ENCODE measurements at places on chromosomes 16 and 17. TPM values are rescaled to one million over a fixed set of nuclear protein-coding genes. Genes with fewer than 3 reads are reported as not detected.

ZNF750 gene
- not detected for total RNA-seq

CLDN6 gene
- not detected for total RNA-seq

NKD1 gene
- 1.4 TPM for total RNA-seq

DNA sequence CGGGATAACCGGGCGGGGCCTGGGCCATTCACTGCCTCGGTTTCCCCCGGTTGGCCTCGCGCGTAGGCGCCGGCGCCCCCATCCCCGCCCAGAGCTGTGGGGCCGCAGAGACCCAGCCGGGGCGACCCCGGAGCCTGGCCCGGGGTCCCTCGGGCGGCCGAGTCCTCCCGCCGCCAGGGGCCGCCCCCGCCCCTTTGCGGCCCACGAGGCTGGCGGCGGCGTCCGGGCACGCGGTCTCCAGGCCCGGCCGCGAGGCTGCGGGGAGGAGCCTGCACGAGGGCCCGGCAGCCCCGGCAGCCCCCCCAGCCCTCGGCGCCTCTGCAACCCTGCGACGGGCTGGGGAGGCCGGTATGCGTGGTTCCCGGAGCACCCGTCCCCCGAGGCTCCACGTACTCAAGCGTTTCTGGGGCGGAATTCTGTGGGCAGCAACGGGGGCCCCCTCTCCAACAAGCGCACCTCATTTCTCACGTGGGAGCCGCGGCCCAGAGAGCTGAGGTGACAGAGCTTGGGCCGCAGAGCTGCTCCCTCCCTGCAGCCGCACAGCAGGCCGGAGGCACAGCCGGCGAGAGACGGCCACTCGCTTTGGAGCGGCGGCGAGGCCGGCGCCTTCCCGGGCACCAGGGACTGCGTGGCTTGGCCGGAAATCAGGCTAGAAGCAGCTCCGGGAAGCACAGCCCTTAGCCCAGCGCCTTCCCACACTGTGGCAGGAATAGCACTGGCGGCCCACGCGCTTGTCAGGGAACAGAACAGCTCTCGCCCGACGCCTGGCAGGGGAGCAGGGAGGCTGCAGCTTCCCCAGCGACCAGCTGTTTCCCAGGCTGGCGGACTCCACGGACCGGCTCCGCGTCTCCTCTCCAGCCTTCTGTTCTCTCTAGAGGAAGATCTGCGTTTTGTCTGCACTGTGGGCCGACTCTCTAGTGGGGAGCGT, 867 bp upstream of the LIMD2 start:
- DNase-seq: peak; percentile 77

- no peak for DNase-seq
These were observed 20.1 kb downstream of the KRT25 start for GRCh38 chr17:40735016-40735415.

DNA sequence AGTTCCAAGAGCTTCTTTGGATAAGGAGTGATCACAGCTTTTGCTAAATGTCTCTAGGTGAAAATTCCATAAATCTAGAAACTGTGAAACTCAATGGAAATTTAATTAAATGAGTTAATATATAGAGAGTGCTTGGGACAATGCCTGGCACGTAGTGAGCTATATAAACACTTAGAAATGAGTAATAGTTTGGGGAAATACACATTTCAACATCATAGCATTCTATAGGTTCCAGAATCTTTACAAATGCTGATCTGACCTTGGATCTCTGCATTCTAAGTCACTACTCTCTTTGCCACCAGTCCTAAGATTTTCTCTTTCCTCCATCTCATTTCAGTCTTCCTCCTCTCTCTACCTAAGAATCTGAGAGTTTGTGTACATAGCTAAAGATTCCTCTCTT, 175.6 kb downstream of the SOX9 start:
- no peak for DNase-seq

Measured in activated naive CD4-positive, alpha-beta T cell treated with anti-CD3 and anti-CD28 coated beads, Interleukin-2, amount 50 U/mL, for 72 hours (primary cell).